DMS153 (cell line): ENCODE measurements at places on chromosomes 2 and 18.

GRCh38 chr2:48948400-48949125 is 193.0 kb upstream of the LHCGR start:
- no peak for DNase-seq

DNA sequence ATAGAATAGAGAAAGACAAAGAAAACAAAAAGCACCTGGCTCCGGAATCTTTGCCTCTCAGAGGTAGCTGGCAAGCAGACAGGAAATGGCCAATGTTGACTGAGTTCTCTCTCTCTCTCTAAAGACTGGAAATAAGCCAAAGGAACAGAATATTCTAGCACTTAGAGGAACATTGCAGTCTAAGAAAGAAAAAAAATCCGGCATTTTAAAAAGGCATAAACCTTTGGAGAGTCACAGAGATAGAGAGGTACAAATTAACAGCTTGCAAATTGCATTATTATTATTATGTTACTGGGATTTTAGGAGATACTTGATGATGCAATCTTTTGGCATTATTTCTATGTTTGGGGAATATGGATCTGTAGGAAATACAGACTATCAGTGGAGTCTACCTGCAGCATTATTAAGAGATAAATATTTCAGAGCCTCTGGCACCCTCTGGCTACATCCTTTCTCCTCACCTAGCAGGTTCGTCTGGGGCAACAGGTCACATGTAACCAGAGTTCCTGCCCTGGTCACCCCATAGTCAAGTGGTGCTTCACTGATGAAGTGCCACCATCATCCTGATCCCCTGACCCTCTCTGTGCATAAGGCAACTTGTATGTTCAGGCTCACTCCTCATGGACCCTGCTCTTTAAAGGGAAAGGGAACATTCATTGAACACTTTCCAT is 318.9 kb upstream of the ACVR2A start:
- peak; percentile 96 for DNase-seq

DNA sequence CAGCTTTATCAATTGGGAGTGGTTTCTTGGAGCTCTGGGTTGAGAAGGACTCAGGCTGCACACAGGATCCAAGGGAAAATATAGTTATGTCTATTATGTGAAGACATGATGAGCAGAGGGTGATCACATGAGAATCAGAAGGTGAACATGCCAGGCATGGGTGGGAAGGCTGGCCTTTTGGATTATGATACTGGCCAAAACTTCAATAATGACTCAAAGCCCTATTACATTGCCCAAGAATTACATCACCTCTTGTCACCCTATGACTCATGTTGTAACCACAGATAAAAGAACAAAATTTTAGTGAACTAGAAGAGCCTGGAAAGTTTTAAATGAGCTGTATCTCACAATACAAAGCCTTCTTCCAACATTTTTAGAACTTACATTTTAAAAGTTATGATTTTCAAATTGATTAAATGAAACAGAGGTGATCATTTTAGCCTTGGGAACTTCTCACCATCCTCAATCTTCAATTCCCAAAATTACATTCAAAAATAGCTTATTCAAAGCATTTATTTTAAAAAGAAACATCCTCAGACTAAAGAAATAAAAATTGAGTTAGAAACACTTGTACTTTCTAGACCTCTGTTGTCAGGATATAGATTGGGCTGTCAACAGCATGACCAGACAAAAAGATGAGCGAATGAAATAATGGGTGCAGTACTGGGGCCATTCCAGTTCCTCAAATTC is 428.3 kb downstream of the MBD2 start:
- no peak for DNase-seq

DNA sequence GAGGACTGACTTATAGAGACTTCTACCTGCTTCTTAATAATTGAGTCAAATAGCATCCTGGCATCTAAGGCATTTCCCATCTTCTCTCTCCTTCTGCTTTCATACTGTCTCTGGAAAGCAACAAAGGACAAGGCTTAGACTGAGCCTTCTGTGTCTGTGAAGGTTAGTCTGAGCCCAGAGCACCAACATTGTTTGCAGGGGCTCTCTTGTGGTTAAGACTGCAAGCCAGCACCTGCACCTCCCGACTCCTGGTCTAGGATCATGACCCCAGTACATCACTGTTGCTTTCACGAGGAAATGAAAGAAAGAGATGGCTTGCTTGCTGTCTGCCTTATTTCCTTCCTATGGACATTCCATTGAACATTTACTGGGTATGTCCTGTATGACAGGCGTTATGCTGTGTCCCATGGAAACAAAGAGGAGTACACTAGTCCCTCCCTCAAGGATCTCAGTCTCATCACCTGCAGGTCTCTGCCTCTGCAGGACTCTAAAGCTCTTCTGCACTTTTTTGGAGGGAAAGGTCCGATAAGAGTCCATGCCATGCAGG is 315.8 kb upstream of the EPAS1 start:
- no peak for DNase-seq
